ENCODE measurements at places on chromosomes 11 and 22. TPM values are rescaled to one million over a fixed set of nuclear protein-coding genes. Genes with fewer than 3 reads are reported as not detected.

GRCh38 chr11:28529540-28530410, 421.6 kb downstream of the METTL15 start:
- no peak overlapping the region for H3K27ac ChIP-seq
- DNase-seq = no peak
- H3K27me3 ChIP-seq = no peaks in the 10 kb centered on the region
- H3K4me3 ChIP-seq = no peak overlapping the region
- H3K36me3 ChIP-seq = no peaks in the 10 kb centered on the region
- H3K4me1 ChIP-seq = no peaks in the 10 kb centered on the region

DNA sequence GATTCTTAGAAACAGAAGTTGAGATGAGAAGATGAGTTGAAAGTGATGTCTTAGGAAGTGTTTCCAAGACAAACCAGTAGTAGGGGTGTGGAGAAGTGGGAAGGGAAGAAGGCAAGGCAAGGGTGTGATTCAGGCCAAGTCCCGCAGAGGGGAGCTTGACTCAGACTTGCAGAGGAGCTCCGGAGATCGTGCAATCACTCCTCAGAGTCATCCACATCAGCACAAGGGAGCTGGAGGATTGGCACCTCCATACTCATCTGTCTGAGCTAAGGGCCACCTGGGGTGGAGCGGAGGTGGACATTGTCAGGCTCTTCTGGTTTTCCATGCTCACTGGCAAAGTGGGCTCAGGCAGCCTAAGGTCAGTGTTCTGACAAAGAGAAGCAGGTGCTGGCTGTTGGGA, 44.4 kb downstream of the CHRDL2 start:
- H3K4me1 ChIP-seq = peaks cover 3% of the 10 kb centered on the region
- no peaks in the 10 kb centered on the region for H3K36me3 ChIP-seq
- H3K4me3 ChIP-seq = no peak overlapping the region
- DNase-seq = no peak
- H3K27me3 ChIP-seq = peaks cover 10% of the 10 kb centered on the region

DNA sequence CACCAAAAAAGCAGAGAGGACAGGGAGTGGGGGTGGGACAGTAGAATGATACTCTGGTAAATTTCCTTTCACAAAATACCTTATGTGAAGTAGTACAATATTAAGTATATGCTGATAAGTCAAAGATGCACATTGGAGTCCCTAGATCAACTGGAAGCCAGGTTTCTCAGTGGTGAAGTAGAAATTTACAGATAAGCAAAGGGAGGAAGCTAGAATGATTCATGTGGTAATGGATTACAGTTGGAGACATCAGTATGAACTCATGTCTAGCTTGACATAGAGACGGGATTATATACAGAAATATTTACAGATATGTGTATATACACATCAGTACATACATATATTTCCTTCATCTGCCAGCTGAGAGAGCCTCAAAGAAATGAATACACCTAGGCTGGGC, 21.5 kb downstream of the PLEKHB1 start:
- H3K27ac ChIP-seq = no peak overlapping the region
- no peak overlapping the region for H3K4me3 ChIP-seq
- H3K4me1 ChIP-seq = no peaks in the 10 kb centered on the region

The NPAS4 gene
- 0.17 TPM for total RNA-seq

- no peak overlapping the region for H3K4me3 ChIP-seq
- no peaks in the 10 kb centered on the region for H3K36me3 ChIP-seq
- no peak overlapping the region for H3K27ac ChIP-seq
- H3K4me1 ChIP-seq = no peaks in the 10 kb centered on the region
- no peak for DNase-seq
These were observed 60.8 kb downstream of the ARHGAP32 start for GRCh38 chr11:129131316-129131715.

GRCh38 chr11:45246241-45246640, 39.9 kb downstream of the SYT13 start:
- H3K27ac ChIP-seq = no peak overlapping the region
- DNase-seq = no peak
- no peak overlapping the region for H3K4me3 ChIP-seq
- H3K4me1 ChIP-seq = no peaks in the 10 kb centered on the region

DNA sequence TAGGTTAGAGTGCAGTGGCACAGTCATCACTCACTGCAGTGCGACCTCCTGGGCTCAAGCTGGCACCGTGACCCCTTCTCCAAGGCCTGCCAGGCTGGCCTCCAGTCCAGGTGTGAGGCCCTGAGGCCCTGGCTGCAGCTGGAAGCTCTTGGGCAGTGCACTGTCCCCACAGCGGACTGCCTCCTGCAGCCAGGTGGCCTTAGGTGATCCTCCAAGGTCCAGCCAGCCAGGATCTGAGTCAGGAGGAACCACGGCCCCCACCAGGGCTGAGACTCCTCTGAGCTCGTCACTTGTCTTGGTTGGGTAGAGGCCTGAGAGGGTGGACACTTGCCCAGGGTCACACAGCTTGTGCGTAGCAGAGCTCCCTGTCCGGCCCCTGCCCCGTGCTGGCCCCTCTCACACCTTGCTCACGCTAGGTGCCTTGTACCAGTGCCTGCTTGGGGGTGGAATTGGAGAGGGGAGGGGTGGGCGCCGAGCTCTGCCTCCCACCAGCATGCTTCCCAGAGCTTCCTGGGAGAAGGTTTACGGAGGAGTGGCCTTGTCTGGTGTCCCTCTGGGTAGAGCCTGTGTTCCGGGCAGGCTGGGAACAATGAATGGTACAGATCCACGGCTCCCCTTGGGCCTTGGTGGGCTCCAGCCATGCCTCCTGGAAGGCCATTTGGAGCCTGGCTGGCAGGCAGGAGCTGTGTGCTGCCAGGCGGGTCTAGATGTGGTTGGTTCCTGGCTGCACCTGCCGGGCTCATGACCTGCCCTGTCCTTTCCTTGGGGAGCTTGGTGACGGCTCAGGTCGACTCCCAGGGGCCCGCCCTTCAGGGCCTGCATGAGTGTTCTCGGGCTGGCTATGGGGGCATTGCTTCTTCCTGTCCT, 20.6 kb downstream of the KCNQ1 start:
- H3K36me3 ChIP-seq = no peaks in the 10 kb centered on the region
- H3K27me3 ChIP-seq = no peaks in the 10 kb centered on the region
- H3K4me3 ChIP-seq = no peak overlapping the region
- peaks cover 10% of the 10 kb centered on the region for H3K4me1 ChIP-seq
- H3K27ac ChIP-seq = no peak overlapping the region
- peak; percentile 20 for DNase-seq

The MS4A4A gene
- total RNA-seq = 5.6 TPM

The MSANTD4 gene
- total RNA-seq = 6.2 TPM

The CPT1B gene
- total RNA-seq = 20.1 TPM

DNA sequence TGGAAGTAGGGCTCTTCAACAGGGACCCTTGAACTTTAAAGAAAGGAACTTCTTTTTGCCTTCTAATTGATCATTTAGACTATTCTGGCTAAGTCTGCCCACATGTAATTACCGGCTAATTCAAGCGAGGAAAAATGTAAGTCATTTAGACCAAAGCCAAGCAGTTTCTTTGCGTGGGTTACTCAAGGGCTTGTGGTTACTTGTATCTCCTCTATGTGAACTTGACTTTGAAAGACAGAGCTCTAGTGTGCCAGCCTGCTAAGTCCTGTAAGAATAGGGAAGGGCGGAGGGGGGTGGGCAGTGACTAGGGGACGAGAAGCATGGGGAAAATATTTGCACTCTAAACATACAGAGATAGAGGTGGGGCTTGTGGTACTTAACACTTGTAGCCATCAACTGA, 145.2 kb upstream of the TEAD1 start:
- no peaks in the 10 kb centered on the region for H3K36me3 ChIP-seq
- no peak overlapping the region for H3K27ac ChIP-seq
- no peak for DNase-seq
- no peak overlapping the region for H3K4me3 ChIP-seq

- H3K27me3 ChIP-seq = no peaks in the 10 kb centered on the region
- H3K4me1 ChIP-seq = no peaks in the 10 kb centered on the region
- no peaks in the 10 kb centered on the region for H3K36me3 ChIP-seq
- H3K4me3 ChIP-seq = no peak overlapping the region
These were observed 51.8 kb upstream of the LIN7C start for GRCh38 chr11:27558401-27558800.

- H3K27me3 ChIP-seq = no peaks in the 10 kb centered on the region
- H3K4me3 ChIP-seq = no peak overlapping the region
- no peak overlapping the region for H3K27ac ChIP-seq
- no peak for DNase-seq
- no peaks in the 10 kb centered on the region for H3K4me1 ChIP-seq
- H3K36me3 ChIP-seq = no peaks in the 10 kb centered on the region
These were observed 31.7 kb upstream of the CXCR5 start for GRCh38 chr11:118851970-118852369.

The OR8D4 gene
- 1.3 TPM for total RNA-seq

The MICAL3 gene
- total RNA-seq = 72.5 TPM

DNA sequence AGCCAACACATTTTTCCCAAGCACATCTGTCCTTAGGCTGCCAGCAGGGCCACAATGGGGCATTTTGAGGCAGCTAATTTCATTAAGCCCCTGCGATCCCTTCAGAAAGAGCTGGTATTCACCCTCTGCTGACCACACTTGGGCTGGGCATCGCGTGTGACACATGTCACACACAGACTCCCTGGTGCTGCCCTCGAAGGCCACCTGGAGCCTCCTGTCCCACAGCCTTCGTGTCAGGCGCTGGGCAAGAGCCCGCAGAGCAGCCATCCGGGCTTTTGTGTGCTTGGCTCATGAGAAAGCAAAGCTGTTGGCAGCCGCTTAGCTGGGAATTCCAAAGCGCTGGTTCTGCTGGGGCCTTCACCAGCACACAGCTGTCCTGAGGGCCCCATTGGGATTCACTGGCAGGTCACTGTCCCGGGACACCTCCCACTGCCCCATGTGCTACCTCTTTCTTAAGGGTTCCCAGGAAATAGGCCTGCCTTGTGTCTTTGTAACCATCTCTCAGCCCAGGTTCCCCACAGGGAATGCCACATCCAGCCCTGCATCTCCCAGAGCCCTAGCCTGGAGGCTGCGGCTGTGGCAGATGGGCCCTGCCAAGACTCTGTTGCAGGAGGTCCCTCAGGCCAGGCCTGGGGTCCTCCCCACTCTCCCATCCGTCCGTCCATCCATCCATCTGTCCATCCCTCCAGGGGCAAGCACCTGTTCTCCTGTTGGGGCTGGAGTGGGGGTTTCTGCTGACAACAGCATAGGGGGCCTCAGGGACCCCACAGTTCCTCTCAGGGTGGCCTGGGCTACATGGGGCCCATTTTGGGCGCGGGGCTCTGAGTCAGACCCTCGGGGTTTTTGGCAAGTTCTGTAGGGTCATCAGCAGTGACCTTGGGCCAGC, 4.9 kb downstream of the CLDN5 start:
- H3K27me3 ChIP-seq = peaks cover 17% of the 10 kb centered on the region
- H3K4me3 ChIP-seq = no peak overlapping the region
- H3K4me1 ChIP-seq = no peaks in the 10 kb centered on the region
- DNase-seq = no peak
- no peaks in the 10 kb centered on the region for H3K36me3 ChIP-seq

GRCh38 chr11:95066716-95067038, at the start of gene SRSF8:
TSS of gene SRSF8 (plus strand) at chr11:95066919. CDS start at chr11:95067227, 308 bp downstream.
- H3K4me3 ChIP-seq = peak within 1 kb of the TSS; percentile 79
- peak within 1 kb of the TSS; percentile 98 for H3K27ac ChIP-seq
- no peak for DNase-seq

DNA sequence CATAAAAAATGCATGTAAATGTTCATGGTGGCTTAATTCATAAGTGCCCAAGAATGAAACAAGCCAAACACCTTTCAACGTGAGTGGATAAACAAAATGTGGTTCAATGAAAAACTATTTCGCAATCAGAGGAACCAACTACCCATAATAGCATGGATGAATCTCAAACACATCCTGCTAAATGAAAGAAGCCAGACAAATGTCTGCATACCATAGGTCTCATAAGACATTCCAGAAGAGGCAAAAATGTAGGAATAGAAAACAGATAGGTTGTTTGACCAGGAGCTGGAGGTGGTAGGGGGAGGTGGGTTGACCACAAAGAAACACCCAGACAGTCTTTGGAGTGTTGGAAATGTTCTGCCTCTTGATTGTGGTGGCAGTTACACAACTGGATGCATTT, 13.2 kb upstream of the OSBPL5 start:
- H3K4me3 ChIP-seq = no peak overlapping the region
- no peaks in the 10 kb centered on the region for H3K36me3 ChIP-seq
- no peaks in the 10 kb centered on the region for H3K4me1 ChIP-seq
- no peak for DNase-seq

The H19 gene
- 32.9 TPM for total RNA-seq

The GPHA2 gene
- not detected for total RNA-seq

DNA sequence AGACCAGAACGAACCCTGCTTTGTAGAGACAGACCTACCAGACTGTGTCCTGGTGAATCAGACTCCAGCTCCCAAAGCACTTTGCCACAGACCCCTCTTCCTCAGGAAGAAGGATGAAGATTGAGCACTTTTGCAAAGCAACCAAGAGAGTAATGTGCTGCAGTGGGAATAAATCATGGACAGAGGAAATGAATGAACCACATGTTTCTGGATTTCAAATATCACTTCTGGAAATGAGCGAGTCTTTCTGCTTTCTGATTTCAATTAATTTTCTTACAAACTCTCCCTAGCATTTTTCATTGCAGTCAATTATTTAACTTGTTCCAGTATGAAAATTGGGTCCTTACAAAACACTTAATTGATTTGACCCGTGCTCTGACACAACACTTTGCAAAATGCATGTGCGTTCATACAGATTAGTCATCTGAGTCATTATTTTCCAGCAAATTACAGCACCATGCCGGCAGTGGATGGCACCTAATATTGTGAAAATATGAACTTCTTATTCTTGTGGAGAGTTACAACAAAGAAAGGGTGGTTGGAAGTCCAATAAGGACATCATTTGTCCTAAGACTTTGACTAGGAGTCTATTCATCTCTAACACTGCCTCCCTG, 315.9 kb upstream of the CCDC90B start:
- no peak overlapping the region for H3K27ac ChIP-seq
- no peak overlapping the region for H3K4me3 ChIP-seq
- no peaks in the 10 kb centered on the region for H3K36me3 ChIP-seq
- H3K27me3 ChIP-seq = no peaks in the 10 kb centered on the region
- H3K4me1 ChIP-seq = no peaks in the 10 kb centered on the region
- no peak for DNase-seq

The HBD gene
- not detected for total RNA-seq

DNA sequence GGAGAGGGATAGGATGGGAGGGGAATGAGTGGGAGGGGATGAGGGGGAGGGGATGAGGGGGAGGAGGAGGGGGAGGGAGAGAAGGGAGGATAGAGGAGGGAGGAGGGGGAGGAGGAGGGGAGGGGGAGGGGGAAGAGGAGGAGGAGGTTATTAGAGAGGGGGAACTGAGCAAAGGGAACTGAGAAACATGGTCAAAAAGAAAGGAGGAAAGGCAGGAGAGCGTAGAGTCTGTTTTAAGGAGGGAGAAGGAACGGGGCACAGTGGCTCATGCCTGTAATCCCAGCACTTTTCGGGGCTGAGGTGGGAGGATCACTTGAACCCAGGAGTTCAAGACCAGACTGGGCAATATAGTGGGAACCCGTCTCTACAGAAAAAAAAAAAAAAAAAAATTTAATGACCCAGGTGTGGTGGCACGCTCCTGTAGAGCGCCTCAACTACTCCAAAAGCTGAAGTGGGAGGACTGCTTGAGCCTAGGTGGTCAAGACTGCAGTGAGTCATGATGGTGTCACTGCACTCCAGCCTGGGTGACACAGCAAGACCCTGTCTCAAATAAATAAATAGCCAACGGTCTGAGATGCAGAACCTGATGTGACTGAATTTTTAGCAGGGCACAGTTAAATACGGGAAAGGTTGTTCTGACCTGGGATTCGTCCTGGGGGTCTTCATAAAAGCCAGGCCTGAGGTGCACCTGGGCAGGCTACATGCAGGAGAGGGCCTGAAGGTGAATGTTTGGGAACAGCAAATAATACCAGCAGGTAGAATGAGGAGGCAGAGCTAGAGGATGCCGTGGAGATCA, 4.0 kb downstream of the B3GNT6 start:
- peaks cover 6% of the 10 kb centered on the region for H3K27me3 ChIP-seq
- H3K27ac ChIP-seq = peak overlapping the region; percentile 8
- H3K36me3 ChIP-seq = no peaks in the 10 kb centered on the region
- H3K4me1 ChIP-seq = no peaks in the 10 kb centered on the region
- DNase-seq = no peak
